ACHN (cell line): ENCODE measurements at places on chromosomes 11 and 22.

DNA sequence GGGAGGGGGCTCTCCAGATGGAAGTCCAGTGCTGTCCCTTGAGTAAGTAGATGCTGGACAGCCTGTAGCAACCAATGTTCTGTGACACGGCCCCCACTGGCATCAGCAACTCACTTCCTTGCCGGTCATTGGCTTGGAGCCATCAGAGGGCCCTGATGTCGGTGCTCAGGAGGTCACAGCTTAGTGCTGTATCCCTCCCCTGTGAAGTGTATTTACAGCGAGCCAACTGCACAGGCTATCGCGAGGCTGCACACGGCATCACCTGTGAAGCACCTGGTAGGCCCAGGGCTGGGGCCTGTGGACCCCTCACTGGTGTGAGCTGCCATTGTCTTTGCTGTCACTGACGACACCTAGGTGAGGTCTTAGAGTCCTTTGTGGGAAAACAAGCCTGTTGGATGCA is 13.4 kb upstream of the ACR start:
- DNase-seq, result no peak

GRCh38 chr22:32882774-32883530 is 81.4 kb downstream of the TIMP3 start:
- no peak for DNase-seq

GRCh38 chr22:28795932-28796856 is 4.2 kb downstream of the XBP1 start:
- no peak for DNase-seq

GRCh38 chr11:47160753-47161133 is 15.9 kb downstream of the ARFGAP2 start:
- no peak for DNase-seq

DNA sequence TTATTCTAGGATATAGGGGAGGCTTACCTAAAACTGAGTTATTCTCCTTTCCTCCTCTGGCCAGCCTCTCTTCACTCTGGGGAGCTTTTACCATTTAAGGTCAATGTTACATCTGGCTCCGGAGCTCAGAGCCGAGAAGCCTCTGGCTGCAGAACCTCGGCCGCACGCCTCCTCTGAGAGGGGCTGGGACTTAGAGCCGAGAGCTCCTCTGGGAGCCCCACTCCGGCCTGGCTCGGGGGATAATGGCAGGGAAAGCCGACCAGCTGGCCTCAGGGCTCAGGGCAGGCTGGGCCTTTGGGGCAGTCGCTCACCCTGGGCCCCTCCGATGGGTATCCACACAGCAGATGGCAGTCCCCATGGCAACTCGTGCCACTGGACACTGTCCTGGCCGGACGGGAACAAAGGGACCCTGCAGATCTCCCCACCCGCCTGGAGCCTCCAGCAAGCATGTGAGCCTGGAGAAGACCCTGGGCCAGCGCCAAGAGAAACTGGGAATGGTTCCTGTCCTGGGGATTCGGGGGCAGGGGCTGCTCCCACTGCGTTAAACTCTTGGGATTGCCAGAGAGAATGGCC is at the start of gene IRAG1:
TSS of gene IRAG1 (minus strand) at position 247 of the 573 bp plus-strand sequence. CDS start at position 94, 153 bp downstream.
- no peak for DNase-seq

GRCh38 chr11:55503449-55503848 is 50.8 kb upstream of the OR4C15 start:
- DNase-seq, result no peak

GRCh38 chr11:134579724-134580609 is 167.9 kb upstream of the B3GAT1 start:
- no peak for DNase-seq

GRCh38 chr11:70528046-70528793 is 129.9 kb downstream of the CTTN start:
- DNase-seq, result no peak

DNA sequence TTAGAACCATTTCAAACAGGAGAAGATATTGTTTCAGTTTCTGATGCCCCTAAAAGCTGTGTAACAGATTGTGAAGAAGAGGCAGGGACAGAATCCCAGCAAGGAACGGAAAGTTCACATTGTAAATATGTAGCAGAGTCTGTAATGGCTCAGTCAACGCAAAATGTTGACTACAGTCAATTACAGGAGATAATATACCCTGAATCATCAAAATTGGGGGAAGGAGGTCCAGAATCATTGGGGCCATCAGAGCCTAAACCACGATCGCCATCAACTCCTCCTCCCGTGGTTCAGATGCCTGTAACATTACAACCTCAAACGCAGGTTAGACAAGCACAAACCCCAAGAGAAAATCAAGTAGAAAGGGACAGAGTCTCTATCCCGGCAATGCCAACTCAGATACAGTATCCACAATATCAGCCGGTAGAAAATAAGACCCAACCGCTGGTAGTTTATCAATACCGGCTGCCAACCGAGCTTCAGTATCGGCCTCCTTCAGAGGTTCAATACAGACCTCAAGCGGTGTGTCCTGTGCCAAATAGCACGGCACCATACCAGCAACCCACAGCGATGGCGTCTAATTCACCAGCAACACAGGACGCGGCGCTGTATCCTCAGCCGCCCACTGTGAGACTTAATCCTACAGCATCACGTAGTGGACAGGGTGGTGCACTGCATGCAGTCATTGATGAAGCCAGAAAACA is 40.8 kb downstream of the IGLL1 start:
- DNase-seq, result peak; percentile 76

DNA sequence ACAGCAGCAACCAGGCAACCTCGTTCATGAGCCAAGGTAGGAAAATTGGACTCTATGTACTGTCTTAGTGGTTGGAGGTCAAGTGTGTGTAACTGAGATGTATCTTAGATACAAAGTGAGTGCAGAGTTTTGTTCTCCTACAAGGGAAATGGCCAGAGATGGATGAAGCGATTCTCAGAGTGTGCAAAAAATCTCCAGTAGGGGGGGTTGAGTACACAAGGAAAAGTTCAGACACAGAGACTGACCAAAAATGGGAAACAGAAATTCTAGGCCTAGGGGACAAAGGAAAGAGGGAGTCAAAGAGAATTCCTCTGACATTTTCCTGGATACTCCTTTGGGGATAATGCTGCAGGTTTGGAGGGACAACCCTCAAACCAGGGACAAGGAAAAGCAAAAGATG is 38.2 kb upstream of the OR5AK2 start:
- no peak for DNase-seq

DNA sequence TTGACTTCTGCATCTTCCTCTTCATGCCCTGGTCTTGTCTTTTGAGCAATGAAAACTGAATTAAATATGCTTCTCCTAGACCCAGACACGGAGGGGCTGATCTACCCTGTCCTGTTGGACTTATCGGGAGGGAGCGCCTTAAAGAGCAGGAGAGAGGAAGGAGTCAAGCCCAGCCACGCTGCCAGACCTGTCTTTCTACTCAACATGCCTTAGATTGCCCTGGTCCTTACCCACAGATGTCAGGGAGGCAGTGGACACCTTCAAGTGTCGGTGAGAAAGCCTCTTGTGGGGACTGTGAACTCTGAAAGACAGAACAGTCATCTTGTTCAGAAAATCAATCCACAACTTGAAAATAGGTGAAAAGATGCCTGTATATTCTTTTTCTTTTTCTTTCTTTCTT is 61.8 kb downstream of the IRAG1 start:
- DNase-seq, result no peak

- DNase-seq, result peak; percentile 39
These were observed 743.8 kb downstream of the NTM start for GRCh38 chr11:132114185-132114584.

GRCh38 chr11:17694494-17695110 is 24.8 kb upstream of the MYOD1 start:
- DNase-seq, result no peak

- DNase-seq, result peak; percentile 16
These were observed 57.0 kb downstream of the GDPD4 start for GRCh38 chr11:77244277-77245027.

GRCh38 chr11:120717042-120717441 is 205.5 kb downstream of the GRIK4 start:
- no peak for DNase-seq

DNA sequence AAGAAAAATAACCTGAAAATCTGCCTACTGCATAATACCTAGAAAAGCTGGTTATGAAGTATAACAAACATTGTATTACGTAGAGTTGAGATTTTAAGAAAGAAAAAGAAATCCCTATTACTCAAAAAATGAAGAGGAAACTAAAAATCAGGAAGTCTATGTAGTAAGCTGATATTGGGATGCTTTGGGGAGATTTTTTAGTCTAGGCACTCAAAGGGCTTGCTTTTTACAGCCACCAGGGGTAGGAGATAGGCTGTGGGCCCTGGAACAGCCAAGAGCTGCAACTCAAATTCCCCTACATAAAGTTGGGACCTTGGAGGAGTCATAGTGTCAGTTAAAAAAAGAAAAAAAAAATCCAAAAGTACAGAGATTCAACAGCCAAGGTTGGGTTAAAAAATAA is 90.4 kb downstream of the RELT start:
- no peak for DNase-seq

- no peak for DNase-seq
These were observed 99.8 kb downstream of the ATM start for GRCh38 chr11:108322666-108323065.

- DNase-seq, result no peak
These were observed 222.5 kb upstream of the KIRREL3 start for GRCh38 chr11:127223026-127223425.

DNA sequence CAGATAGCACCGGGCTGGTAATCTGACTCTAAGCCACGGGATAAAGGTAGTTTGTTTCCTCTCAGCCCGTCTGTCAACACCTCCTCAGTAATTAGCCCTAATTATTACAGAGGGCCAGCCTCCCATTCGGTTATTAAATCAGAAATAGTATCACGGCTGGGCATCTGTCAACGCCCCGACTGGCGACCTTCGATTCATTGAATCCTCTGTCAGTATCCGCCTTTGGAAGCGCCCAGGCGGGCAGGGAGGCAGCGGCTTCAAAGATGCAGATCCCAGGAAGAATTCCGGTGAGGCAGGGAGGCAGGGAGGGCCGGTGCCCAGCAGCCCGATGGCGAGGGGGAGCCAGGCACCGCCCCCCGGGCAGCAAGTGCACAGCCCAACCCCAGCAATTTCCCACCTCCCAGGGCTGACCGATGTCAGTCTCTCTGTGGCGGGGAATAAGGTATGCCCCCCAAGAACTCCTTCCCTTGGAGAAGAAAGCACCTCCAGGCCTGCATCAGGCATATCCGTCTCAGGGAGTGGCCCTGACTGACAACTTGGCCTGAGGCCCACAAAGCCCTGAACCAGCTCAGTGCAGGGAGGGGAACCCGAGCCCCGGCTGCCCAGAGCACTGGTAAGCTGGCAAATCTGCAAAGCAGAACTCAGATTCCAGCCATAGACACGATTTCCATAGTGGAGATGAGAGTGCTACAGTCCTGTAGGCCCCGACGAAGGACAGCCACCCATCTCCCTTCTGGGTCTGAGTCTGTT is 11.4 kb downstream of the GNB1L start:
- no peak for DNase-seq

GRCh38 chr11:1348146-1348795 is 38.8 kb upstream of the TOLLIP start:
- no peak for DNase-seq

DNA sequence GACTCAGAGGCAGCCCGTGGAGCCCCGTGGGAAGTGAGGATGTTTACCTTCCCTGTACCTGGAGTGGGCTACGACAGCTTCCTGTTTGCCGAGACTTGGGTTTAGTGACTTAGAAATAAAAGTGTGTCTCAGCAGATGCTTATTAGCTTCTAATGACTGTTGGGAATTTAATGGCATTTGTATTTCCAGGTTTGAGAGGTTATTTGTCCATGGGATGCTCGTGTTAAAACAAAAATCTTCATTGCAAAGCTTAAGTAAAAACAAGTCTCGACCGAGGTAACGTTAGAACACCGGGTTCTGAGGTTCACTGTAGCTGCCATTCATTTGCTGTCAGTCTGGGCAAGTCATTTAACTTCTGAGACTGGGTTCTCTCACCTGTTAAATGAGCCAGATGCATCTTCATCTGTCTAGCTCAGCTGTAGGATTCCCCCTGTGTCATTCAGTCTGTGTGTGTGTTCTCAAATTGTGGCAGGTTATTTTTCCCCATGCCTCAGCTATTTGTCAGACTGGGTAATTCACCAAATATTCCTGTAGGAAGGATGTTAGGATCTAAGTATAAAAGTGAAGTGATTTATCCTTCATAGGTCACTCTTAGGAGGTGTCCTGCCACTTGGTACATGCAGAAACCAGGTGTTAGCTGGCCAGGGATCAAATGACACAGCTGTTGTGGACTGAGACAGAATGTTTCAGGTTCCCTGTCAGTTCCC is 791 bp downstream of the EI24 start:
- peak; percentile 2 for DNase-seq

GRCh38 chr11:2869561-2870427 is 15.8 kb downstream of the CDKN1C start:
- DNase-seq, result no peak

GRCh38 chr22:32232191-32232830 is 22.8 kb downstream of the SLC5A4 start:
- DNase-seq, result no peak

GRCh38 chr22:48981371-48982061 is 846.2 kb downstream of the BRD1 start:
- no peak for DNase-seq

DNA sequence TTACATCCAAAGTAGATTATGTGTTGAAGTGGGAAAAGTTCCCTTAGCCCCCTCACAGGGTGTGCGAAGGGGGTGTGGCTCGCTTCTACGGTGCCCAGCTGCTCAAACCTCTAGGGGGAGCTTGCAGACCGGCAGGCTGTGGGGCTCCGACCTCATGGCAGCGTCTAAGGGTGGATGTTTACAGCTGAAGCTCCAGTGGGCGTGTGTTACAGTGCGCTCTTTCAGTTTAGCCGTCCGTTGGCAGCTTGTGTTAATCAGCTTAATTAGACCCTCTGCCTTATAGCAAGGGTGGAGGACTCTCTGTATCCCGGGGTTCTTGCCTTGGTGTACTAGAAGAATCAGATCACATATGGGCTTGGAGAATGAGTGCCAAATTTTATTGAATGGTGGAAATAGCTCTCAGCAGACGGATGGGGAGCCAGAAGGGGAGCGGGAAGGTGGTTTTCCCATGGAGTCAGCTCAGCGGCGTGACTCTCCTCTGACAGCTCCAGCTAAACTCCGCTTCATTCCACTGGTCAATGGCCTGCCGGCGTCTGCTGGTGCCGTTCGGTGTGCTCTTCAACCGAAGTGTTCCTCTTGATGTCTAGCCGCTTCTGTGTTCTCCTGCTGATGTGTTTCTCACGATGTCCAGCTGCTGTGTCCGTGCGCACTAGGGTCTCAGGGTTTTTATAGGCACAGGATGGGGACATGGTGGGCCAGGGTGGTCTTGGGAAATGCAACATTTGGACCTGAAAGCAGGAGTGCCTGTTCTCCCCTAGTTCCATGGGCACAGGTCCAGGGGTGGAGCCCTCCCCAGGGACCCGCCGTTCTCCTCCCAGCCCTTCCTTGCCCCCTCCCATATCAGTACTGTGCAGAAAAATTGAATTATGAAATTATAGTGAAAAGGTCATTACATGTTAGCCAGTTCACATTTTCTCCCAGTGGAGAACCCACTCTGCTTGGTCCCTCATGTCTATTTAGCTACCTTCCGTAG is 28.6 kb upstream of the OR10G7 start:
- peak; percentile 35 for DNase-seq
